ENCODE measurements at places on chromosomes 2 and 18.

DNA sequence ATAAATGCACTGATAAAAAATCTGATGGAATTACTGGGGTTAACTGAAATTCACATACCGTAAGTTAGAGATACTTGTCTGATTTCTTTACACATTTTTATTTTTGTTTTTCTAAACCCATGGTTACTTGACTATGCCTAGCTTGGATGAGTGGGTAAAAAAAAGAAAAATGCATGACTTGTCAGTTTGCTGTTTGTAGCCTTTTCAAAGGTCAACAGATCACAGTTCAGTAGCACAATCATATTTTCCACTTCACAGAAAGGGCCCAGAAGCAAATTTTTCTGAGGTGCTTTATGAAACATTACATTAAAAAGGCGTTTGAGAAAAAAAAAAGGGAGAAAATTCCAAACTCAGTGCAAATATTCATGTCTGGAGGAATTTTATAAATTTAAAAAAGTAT lies 16.4 kb downstream of the SLC16A14 start:
- no peak for DNase-seq

DNA sequence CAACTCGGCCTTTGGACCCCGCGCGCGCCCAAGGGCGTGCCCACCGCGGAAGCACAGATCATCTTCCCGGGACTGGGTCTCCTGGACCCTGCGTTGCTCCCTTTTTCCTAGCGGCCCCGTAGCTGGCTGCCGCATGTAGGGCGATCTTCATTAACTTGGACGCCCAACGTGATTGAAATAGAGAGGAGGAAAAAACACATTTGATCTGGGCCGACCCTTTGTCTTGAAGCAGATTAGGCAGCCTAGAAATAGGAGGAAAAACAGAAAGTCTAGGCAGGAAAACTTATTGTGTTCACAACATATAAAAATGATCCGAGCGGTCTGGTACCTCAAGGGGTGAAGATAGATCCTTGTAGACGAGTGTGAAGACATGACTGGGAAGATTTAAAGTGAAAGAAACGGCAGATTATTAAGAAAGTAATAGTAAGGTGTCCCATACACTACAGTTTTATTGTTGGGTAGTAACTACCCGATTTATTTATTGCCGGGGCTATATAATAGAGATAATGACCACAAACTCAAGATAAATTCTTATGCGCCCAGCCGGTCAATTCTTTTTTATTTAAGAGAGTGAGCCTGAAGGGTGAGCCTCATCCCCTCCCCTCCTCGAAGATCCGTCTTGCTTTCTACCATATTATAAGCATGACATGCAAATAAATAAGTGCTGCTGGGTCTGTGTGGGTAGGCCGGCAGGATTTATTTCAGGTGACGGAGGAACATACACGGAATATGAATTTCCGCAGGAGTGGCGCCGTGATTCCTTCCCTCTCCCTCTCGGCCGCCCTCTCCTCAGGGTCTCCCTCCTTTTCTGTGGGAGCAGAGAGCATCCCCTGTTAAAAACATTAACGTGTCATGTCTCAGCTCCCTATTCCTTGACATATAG lies 147.4 kb downstream of the MEIS1 start:
- no peak for DNase-seq

DNA sequence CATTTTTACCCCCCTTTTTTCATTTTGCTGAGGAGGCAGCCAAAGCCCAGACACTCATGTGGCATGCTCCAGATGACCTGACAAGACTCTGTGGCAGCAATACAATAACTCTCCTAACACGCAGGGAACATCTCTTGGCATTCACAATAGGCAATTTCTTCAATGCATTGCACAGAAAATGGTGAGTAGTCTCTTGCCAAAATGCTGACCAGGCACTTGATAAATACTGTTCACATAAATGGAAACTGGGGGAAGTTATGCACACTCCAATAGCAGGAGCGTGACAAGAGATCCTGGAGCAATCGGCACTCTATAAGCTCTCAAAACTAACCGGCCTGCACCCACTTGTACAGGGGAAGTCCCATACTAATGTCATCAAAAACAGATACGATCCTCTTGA lies 66.3 kb downstream of the NBAS start:
- DNase-seq: no peak

DNA sequence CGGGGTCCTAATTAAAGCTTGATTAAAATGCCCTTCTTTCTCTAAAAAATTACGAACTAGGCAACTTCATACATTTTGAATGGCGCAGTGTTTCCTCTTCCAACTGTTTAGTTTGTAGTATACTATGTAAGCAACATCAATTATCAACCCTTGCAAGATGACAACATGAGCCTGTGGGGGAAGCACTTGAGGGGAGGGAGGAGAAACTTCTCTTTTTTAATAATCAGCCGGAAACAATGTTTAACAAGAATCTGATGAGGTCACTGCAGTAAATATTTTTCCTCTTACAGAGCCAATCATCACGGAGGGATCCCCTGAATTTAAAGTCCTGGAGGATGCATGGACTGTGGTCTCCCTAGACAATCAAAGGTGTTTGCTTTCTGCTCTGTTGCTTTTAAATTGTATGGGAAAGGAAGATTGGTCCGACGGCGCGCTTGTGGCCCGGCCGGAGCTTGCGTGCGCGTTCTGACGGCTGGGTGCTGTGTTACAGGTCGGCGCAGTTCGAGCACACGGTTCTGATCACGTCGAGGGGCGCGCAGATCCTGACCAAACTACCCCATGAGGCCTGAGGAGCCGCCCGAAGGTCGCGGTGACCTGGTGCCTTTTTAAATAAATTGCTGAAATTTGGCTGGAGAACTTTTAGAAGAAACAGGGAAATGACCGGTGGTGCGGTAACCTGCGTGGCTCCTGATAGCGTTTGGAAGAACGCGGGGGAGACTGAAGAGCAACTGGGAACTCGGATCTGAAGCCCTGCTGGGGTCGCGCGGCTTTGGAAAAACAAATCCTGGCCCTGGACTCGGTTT lies 5.3 kb upstream of the DLX1 start:
- peak; percentile 79 for DNase-seq

DNA sequence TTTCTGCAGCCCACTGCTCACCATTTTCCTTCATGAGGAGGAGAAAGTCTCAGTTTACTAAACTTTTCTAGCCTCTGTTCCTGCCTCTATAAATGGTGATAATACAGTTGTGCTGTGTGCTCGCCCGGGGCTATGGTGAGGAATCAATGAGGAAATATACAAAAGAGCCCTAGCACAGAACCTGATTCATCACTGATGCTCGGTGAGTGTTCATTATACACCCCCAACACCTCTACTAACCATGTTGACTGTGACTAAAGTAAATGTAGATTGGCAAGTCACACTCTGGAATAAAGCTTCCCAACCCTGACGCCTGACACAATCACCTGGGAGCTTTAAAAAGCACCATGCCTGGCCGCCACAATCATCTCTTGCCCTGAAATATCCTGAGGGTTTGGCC lies 118.8 kb upstream of the CYP1B1 start:
- DNase-seq: no peak

DNA sequence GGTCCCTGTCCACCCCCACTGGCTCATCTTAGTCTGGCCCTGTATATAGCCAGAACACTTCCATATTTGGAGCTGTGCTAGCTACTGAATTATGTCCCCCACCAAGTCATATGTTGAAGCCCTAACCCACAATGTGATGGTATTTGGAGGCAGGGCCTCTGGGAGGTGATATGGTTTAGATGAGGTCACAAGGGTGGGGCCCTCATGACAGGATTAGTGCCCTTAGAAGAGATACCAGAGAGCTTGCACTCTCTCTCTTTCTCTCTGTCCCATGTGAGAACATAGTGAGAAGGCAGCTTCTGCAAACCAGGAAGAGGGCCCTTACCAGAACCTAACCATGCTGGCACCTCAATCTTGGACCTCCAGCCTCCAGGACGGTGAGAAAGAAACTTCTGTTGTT lies 31.2 kb downstream of the ALPK2 start:
- DNase-seq: no peak

DNA sequence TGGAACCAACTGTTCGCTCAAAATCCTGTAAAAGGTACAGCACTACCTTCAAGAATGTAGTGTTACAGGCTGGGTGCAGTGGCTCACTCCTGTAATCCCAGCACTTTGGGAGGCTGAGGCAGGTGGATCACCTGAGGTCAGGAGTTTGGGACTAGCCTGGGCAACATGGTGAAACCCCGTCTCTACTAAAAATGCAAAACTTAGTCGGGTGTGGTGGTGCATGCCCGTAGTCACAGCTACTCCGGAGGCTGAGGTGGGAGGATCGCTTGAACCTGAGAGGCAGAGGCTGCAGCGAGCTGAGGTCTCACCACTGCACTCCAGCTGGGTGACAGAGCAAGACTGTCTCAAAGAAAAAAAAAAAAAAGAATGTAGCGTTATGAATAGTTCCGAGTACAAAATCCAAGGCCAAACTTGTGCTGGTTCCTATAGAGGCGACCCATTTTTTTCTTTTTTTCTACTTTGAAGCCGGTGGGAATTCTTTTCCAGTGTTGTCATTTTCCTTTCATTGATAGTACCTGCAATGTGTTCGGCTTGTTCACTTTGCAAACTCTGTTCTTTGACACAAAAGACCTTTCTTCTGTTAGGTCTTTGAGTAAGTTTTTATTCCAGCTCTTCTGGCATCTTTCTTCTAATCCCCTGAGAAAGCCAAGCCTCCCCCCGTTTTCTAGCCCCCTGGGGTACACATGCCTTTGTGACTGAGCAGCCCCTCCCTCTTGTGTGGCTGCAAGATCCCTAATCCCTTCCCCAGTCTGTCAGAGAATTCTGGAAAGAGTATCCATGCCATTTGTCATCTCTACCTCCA lies 25.1 kb downstream of the INPP5D start:
- DNase-seq: no peak

DNA sequence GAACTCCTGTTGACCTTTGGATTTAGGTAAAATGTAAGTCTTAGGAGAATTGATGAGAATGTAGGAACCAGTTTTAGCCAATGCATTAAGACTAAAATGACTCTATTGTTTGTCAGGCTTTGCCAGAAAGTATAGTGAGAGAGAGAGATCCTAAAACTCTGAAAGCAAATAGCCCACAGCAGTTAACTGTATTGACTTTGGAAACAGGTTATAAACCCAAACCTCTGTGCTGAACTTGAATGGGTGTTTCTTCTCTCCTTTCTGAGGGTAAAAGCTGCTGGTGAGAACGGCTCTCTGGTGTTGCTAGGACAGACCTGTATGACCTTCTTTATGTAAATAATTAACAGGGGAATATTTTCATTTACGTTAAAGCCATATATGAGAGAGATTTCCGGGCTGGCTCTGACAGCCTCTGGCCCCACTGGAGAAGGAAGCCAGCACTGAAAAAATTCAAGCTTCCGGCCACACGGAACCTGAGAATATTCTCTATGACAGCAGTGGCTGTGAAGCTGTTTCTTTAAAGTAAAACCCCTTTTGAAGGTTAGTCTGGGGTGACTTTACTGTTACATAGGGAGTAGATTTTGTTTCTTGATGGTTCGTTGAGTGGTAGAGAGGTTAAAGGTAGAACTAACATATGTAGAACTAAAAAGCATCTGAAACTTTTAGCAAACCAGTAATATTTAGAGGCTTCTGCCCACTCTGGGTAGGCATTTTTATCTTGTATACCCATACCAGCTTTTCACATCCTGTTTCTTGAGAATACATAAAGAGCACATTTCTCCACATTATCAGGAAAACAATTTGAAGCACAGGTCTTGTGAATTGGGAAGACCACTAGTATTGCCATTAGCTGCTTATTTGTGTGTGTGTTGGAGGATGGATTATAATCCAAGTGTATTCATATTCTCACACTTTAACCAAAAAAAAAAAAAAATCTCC lies 123.8 kb downstream of the SPTBN1 start:
- peak; percentile 18 for DNase-seq

DNA sequence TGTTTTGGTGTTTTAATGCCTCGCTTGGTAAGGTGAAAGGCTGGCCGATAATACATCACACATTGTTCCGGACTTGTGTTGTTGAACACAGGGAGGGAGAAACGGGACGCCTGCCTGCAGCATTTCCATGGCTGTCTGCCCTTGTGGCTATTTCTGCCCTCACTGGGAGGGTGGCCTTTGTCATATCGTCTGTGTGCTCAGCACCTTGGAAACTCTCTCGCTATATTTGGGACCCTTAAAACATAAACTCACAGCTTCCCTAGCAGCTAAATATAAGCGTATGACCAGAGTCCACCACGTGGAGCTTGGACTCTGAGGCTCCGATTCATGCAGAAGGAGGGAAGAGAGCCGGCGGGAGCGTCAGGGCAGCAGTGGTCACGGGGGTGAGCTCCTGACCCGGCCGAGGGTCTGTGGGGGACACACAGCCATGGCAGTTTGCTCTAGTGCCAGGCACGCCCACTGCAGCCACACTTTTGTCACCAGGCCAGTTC lies 111.7 kb downstream of the SH3BP4 start:
- no peak for DNase-seq

GRCh38 chr2:156511122-156511521 lies 74.9 kb downstream of the GPD2 start:
- peak; percentile 52 for DNase-seq

GRCh38 chr18:25052511-25052921 lies 299.4 kb downstream of the ZNF521 start:
- DNase-seq: no peak

GRCh38 chr2:101446869-101447268 lies 28.0 kb downstream of the RFX8 start:
- DNase-seq: peak; percentile 83

- DNase-seq: no peak
Measured at GRCh38 chr2:199855812-199856211, 4.8 kb upstream of the FTCDNL1 start.

DNA sequence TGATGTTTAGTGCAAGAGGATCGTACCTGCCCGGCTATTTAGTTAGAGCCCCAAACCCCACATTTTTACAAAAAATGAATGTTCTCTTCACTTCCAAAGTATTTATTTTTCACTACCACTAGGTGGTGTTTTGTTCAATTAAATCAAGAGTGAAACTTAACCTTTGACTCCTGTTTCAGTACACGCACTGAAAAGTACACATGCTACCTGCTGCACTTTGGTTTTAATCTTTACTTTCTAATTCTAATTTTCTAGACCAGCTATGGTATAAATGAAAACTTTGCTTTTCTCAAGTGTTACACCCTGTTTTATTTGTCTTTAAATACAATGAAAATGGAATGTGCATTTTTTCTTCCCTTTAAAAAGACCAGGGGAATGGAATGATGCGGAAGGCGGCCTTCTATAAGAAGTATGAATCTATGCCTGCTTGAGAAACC lies 31.4 kb upstream of the CHN1 start:
- DNase-seq: peak; percentile 44

GRCh38 chr2:140353541-140353940 lies 1573.4 kb upstream of the NXPH2 start:
- no peak for DNase-seq

DNA sequence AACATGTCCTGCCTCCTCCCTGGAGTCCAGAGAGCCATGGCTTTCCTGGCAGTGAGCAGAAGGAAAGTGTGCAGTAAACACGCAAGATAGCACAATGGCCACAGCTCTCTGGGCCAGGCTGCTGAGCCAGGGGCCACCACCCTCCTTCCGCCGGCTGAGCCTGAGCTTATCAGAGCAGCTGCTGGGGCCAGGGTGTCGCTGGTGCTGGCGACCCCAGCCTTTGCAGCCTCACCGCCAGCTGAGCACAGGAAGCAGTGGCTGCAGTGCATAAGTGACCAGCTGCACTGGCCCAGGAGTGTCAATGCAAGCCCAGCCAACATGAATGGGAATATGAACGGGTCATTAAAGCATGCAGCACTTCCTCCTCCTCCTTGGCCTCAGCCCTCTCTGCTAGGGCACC lies 172.0 kb downstream of the ZFP36L2 start:
- DNase-seq: no peak

GRCh38 chr2:236870370-236870769 lies 215.3 kb upstream of the COPS8 start:
- DNase-seq: no peak

GRCh38 chr2:169071455-169071854 lies 2.1 kb downstream of the DHRS9 start:
- peak; percentile 44 for DNase-seq

- no peak for DNase-seq
Measured at GRCh38 chr2:10864861-10865636, 46.7 kb upstream of the KCNF1 start.

- no peak for DNase-seq
Measured at GRCh38 chr2:98847853-98848252, 88.2 kb downstream of the CRACDL start.

All from inflammatory macrophage treated with lipopolysaccharide for 4 hours (primary cell).